ENCODE measurements at places on chromosomes 7 and 10.

- DNase-seq, result no peak
Measured at GRCh38 chr7:71517940-71518699, 386.2 kb downstream of the GALNT17 start.

GRCh38 chr7:80287400-80288174 lies 153.0 kb downstream of the GNAI1 start:
- no peak for DNase-seq

GRCh38 chr10:101351017-101351416 lies 2.9 kb upstream of the BTRC start:
- DNase-seq, result no peak

GRCh38 chr7:20906801-20907453 lies 120.2 kb upstream of the SP8 start:
- DNase-seq, result no peak

DNA sequence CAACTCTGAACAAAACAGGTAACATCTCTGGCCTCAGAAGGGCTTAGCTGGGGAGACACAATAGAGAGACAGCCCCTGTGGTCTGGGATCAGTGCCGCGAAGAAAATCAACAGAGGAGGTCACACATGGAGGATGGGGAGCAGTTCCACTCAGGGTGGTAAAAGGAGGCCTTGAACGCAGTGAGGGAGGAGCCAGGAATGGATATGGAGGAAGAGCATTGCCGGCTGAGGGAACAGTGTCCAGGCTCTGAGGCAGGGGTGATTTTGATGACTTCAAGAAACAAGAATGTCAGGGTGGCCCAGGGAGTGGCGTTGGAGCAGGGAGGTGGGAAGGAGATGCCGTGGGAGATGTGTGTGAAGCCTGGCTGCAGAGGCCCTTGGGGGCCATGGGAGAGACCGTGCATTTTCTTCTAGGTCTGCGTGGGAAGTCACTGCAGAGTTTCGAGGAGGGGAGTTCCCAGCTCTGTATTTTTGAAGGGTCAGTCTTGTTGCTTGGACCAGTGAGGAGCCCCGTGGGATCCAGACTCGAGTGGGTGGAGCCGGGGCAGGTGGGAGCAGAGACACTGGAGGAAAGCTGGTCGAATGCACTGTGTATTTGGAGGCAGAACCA lies 35.7 kb upstream of the SH2D4B start:
- no peak for DNase-seq

GRCh38 chr7:44313016-44313415 lies 12.4 kb downstream of the CAMK2B start:
- DNase-seq, result no peak

GRCh38 chr10:7027913-7028808 lies 382.7 kb downstream of the SFMBT2 start:
- no peak for DNase-seq

DNA sequence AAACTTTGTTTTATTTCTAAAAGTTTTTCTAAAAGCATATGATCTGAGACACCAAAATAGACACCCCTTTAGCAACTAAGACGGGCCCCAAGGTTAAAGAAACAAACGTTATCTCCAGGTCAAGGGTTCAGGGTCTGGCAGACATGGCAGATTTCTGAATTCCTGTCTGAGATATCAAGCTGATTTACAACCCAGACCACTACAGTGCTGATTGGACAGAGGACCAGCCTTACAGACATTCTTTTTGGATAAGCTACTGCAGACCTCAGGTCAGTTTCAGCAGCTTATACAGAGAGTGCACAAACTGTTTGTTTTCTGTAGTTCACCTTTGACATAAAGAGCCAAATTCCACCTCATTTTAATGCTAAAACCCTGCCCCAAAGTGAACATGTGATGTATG lies 34.8 kb downstream of the SVOPL start:
- no peak for DNase-seq

DNA sequence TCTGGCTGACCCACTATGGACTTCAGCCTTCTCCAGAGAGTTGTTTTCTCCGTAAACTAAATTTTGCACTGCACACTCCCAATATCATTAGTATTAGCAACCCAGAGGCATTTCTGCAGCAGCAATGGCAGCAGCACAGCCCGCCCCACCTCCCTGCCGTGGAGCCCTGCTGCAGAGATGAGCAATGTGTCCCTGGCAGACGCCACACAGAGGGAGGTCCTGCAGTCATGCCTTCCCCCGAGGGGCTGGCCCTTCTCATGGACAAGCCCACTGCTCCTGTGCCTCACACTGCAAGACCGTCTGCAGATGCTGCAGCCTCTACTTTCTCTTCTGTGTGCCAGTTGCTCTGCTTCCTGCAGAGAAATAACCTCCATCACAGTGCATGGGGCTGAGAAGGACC lies 393.4 kb upstream of the MKI67 start:
- DNase-seq, result no peak

DNA sequence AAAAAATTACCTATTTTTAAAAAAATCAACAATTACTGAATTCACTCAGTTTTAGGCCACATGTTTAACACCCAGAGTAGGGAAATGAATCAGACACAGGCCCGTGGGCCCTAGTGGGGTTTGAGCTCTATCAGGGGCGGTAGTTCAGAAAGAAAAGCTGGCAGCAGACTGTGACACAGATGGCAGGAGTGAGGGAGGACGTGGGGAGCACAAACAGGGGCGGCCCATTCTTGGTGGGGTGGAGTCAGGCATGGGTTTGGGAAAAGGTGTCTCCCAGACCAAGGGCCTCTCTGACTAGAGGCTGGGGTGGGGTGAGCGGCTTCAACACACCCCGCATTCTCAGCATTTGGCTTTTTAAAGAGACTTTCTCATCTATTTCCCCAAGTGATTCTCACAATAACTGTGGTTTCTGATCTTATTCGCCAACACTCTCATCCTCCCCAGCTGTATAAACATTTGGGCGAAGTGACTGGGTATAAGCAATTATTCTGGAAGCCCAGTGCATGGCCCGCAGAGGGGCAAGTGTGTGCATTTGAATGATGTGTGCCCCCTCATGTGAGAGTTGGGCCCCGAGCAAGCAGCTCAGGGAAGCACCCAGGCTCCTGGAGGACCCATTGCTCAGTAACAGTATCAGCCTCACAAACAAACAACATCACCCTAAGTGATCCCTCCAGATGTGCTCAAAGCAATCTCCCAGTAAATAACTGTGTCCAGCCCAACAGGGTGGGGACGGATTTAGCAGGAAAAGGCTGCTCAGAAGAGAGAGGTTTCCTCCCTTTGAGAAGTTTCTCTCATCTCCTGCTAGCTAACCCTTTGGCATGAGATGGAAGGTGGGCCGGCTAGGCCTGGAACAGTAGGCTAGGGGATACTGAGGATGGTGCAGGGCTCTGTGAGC lies 437.6 kb upstream of the ZMIZ1 start:
- DNase-seq, result no peak

DNA sequence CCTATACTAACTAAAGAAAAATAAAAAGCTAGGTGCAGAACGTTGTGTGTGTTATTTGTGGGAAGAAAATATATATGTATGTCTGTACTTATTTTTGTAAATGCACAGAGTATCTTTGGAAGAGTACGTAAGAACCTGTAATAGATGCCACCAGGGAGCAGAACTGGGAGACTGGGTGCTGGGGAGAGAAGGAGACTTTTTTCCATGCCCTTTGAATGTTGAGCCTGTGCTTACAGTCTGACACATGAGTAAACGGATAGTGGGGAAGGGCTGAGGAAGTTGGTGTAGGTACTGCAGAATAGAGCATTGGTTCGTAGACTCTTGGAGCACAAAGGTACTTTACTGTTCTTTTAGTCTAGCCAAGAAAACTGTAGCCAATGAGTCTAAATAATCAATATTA lies 1.3 kb upstream of the SCRN1 start:
- DNase-seq, result no peak

DNA sequence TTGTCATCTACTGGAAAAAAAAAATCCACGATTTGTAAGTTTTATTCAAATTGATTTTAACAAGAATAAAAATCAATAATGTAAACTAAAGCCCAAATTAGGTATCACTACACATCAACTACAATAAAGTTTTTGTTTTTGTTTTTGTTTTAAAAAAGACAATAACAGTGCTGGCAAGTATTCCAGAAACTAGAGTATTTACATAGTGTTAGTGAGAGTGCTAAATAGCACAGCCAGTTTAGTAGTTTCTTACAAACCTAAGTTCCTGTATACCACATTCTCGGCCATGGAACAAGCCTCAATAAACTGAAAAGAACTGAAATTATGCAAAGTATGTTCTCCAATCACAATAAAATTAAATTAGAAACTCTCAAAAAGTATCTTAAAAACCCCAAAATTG lies 8.1 kb downstream of the ARHGAP12 start:
- DNase-seq, result no peak

DNA sequence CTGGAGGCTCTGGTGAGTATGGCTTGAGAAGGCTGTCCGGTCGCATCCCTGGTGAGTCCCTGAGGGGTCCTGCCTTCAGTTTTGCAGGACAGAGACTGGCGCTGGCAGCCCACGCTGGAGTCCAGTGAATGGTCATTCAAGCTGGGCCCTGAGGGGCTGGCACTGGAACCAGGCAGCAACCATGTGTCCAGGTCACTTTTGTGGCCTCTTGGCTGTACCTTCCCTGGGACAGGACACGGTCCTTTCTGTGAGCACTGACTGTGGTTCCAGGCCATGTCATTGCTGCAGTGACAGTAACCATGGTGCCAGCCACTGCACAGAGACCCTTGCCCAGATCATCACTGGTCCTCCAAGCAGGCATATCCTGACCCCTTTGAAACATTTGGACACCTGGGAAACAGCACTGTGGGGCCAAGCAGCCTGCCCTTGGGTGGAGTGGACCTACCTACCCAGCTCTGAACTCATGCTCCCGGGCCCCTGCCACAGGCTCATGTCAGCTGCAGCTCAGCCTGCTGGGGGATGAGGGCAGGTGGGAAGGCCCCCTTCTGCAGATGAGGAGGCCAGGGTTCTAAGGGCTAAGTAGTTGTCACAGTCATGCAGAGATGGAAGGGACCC lies 72.1 kb downstream of the ADCY1 start:
- DNase-seq, result no peak

- DNase-seq, result no peak
Measured at GRCh38 chr7:114981323-114981722, 59.4 kb downstream of the MDFIC start.

DNA sequence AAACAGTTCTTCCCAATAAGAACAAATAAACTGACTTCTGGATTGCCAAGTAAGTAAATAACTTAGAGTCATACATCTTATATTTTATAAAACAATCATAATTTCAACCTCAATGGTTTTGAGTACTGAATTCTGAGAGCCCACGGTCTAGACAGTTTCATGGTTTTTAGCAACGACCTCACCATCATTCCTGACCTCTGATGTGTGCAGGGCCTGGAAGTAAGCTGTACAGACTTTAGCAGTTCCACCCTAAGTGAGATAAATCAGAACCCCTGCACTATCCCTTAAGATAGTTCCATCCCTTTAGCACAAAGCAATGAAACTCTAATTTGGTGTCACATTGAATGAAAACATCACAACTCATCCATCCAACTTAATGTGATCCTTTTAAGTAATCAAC lies 86.0 kb downstream of the NEBL start:
- no peak for DNase-seq

GRCh38 chr10:120838941-120839340 lies 12.2 kb upstream of the WDR11 start:
- DNase-seq, result no peak

- no peak for DNase-seq
Measured at GRCh38 chr7:148588670-148589131, 1.9 kb upstream of the C7orf33 start.

GRCh38 chr10:119006451-119007210 lies 22.9 kb upstream of the NANOS1 start:
- no peak for DNase-seq

DNA sequence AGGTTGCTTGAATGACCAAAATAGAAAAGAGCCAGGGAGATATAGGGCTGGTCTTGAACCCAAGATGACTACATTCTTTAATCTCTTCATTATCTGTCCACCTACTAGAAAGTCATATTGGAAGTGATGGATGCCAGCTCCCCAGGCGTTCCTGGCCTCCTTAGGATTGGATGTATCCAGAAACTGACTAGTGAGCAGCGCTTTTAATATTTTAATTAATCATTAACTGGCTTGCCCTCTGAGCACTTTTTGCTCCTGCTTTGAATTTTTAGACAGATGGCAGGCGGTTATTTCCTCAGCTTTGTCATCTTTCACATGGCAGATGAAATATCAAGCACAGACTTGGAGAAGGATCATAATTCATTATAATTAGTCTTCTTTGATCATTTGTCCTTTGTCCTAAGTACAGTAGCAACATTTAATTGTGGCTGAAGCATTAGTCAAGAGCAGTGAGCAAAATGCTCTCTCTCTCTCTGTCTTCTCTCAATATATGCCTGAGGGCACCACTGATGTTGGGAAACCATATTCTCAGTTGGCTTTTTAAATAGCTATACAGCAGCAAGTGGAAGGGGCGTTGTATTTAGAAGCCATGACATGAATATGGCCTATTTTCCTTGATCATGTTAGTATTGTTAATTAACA lies 588.0 kb downstream of the NRG3 start:
- DNase-seq, result no peak

- no peak for DNase-seq
Measured at GRCh38 chr10:34548466-34548865, 266.6 kb downstream of the PARD3 start.

DNA sequence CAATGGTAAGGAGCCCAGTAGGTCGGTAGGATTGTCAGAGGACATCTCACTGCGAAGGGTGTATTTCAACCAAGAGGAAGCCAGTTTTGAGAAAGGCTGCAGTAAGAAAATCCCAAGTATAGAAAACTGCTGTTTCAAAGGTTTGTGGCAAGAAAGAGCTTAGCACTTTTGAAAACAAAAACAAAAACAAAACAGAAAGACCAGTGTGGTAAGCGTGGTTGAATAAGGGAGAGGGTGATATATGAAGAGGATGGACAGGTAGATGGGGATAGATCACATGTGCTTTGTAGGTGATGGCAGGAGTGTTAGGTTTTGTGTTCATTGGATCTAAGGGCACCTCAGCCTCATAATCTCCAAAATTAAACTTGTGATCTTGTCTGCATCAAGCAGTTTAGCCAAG lies 141.6 kb upstream of the WNT16 start:
- DNase-seq, result no peak

DNA sequence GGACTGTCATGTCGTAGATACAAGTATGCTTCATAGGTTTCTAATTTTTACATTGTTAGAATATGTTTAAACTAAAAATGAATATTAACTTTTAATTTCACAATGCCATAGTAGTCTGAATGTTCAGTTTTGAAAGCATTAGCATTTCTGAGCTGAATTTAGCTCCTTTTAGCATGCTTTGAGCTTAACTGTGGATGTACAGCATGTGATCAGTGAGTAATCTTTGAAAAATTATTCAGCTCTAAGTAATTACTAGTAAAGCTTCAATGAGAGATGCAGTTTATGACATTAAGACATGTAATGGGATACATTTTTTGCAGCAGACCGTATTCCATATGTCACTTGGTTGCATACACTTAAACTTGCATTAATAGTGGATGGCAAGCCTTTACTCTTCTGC lies 114.1 kb upstream of the WNT16 start:
- no peak for DNase-seq

GRCh38 chr10:17787087-17787961 lies 21.8 kb upstream of the MRC1 start:
- no peak for DNase-seq

- no peak for DNase-seq
Measured at GRCh38 chr10:1230592-1231275, 174.5 kb downstream of the WDR37 start.

Data from CMK (cell line).